ENCODE measurements at places on chromosomes 4 and X.

- no peak for DNase-seq
These were observed 195.2 kb upstream of the STK26 start for GRCh38 chrX:131827935-131828334.

DNA sequence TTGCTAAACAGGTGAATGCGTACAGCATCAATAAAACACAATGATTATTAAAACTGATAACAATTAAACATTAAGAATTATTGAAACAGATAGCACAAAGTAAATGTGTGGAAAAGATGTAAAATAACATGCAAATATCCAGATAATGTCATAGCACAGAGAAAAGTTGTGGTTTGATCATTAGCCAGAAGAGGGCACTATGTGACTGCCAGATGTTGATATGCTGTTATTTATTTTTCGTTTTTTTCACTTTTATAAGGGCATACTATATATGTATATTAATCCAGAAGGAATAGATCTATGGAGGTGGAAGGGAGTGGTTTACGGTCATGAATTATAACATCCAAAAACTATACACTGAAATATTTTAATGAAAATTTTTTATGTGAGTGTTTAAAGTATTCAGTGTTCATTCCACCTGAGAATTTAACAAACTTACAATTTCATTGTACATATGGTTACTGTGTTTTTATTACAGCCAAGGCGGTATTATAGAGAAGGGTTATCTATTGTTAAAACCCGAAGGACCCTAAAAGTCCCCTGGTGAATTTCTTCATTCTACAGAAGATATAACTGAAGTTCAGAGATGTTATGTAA lies 211.9 kb upstream of the UGT8 start:
- DNase-seq, result no peak

DNA sequence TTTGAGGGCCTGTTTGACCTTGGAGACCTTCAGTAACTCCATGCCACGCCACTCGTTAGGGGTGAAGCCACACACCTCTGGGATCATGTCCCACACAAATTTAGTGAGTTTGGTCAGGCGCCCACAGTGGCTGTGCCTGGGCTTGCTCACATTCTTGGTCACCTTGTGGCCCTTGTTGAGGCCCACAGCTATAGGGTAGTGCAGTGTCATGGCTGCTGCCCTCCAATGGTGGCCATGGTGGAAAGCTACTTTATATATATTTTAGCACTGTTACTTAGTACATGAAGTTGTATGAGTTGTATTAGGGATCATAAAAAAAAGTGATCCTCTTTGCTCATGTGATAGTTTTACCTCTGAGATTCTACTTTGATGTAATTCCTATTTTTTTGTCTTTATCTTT lies 985 bp upstream of the CXCL11 start:
- DNase-seq, result no peak

- DNase-seq, result peak; percentile 90
These were observed 811 bp downstream of the ANKRD50 start for GRCh38 chr4:124711471-124712371.

DNA sequence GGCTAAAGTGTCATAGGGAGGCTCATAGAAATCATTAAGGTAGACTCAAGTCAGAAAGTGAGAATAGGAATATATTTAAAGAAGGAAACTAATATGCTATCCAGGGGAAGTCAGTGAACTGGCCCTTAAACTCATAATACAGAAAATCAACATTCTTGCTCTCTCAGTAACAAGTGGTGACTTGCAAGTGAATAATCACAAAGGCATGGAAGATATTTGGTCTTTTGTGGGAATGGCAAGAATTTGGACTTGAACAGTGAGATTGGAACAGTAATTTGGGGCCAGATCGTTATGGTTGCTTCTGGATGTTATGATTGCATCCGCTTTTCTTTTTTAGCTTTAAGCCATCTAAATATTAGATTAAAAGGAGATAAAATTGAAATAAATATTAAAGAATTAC lies 103.8 kb downstream of the TBC1D19 start:
- no peak for DNase-seq

GRCh38 chr4:2264481-2265041 lies 2.7 kb upstream of the MXD4 start:
- no peak for DNase-seq

DNA sequence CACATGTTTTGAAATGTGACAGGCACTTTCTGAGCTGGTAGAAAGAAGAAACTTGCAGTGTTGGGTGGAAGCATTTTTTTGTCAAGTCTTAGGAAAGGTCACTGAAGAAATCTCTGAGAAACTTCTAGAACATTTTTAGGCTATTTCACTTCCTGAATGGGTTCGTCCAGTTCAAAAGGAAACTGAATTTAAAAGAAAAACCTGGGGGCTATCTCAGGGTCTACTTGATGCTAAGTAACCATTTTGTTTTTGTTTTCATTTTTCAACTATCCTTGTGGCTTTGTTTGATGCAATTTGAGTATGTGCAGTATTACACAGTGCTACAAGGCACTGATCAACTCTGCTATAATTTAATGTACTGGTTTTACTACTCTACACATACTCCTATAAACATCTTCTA lies 34.0 kb upstream of the AMOT start:
- no peak for DNase-seq

DNA sequence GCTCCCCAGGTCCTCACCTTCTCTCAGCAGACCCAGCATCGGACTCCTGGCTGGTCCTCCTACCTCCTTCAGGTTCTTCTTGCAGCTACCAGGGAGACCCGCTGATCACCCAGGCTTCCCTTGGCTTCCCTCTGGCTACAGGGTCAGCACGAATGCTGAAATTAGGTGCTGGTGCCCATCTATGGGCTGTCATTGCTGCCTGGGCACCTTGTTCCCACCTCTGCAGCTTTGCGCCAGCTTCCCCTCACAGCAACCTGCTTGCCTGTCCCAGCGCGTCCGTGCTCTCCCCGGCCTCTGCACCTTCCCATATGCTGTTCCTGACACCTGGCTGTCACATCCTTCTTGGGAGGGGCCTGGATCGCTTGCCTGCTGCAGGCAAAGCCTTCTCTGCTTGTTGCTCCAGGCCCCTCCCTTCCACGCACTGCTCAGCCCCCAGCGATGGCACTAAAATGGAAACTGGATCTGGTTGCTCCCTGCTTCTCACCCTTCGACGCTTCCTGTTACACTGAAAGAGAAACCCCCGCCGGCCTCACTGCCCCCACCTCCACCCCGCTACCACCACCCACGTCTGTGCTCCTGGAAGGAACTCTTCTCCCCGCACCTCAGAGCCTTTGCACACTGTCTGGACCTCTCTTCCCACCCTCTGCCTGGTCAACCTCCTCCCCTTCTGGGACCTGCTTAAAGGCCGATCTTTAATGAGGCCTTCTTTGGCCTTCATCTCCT lies 22.2 kb downstream of the C4orf50 start:
- peak; percentile 82 for DNase-seq

DNA sequence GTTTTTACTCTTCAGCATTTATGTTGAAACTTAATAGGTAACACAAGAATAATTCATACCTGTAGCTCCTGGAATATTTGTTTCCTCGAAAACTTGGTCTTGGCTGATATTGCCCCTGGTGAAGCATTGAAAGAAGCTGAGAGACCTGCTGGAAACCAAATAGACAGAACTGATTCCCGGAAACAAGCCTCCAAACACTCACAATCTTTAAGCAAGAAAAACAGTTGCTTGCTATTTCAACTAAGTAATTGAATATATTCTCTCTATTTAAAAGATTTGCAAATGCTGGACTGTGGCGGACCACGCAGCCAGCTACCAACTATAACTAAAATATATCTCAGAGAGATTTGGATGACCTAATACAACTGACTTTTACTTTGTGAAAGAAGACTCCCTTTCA lies 3.6 kb downstream of the PCDH18 start:
- no peak for DNase-seq

GRCh38 chr4:98905839-98906238 lies 23.1 kb downstream of the EIF4E start:
- DNase-seq, result no peak

- no peak for DNase-seq
These were observed 332.9 kb downstream of the EPHA5 start for GRCh38 chr4:65337371-65337770.

All from mesenteric fat pad (tissue), 1 donor.